Osteocyte (in vitro differentiated cells): ENCODE measurements at places on chromosomes 11 and 22. TPM values are rescaled to one million over a fixed set of nuclear protein-coding genes. Genes with fewer than 3 reads are reported as not detected.

- DNase-seq: no peak
- peaks cover 10% of the 10 kb centered on the region for H3K4me1 ChIP-seq
Observed at GRCh38 chr22:27068121-27068520, 410.7 kb downstream of the MIAT start.

DNA sequence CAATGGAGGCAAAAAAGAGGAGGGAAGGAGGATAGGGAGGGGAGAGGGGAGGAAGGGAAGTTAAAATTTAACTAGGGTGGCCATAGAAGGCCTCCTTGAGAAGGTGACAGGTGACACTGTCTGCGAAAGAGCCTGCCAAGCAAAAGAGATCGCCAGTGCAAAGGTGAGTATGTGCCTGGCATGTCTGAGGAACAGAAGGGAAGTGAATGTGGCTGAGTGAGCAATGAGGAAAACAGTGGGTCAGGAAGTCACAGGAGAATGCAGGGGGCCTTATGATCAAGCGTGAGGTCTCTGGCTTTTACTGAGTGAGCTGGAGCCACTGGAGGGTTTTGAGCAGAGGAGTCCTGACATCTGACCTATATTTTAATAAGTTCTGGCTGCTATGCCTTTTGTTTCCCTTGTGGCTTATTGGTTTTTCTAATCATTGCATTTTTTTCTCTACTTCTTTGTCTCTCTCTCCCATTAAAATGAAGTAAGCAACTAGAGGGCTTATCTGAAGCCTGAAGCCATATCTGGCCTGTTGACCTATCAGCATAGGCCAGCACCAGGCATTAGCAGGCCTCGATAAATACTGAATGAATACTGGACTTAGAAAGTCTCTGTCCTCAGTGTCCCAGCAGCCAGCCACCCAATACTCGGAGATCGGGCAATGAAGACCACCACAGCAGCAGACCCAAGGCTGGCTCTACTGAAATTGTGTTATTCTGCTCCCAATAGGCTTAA, 5.6 kb downstream of the AP1B1 start:
- H3K27me3 ChIP-seq: no peaks in the 10 kb centered on the region
- H3K36me3 ChIP-seq: peaks cover 4% of the 10 kb centered on the region
- DNase-seq: no peak
- no peak overlapping the region for H3K27ac ChIP-seq
- no peak overlapping the region for H3K4me3 ChIP-seq
- H3K4me1 ChIP-seq: peaks cover 22% of the 10 kb centered on the region

DNA sequence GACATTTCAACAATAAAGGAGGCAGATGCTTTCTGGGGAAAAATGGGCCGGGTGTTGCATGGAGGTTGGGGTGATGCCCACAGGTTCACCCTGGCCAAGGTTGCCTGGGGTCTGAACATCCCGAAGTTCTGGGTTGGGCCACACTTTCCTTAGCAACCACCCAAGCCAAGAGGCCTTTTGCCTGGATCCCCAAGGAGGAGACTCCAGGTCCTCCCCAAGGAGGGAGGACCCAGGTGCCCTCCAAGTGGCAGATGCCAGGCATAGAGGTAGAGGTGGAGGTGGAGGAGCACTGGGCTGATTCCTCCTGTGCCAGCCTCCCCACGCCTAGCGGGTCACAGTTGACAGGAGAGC, 1.2 kb downstream of the CYB5R3 start:
- H3K4me3 ChIP-seq: peak overlapping the region; percentile 91
- H3K36me3 ChIP-seq: peaks cover 4% of the 10 kb centered on the region
- H3K4me1 ChIP-seq: peaks cover 56% of the 10 kb centered on the region
- H3K27ac ChIP-seq: peak overlapping the region; percentile 96
- H3K27me3 ChIP-seq: no peaks in the 10 kb centered on the region

- H3K27ac ChIP-seq: peak overlapping the region; percentile 24
- H3K4me3 ChIP-seq: no peak overlapping the region
- H3K36me3 ChIP-seq: no peaks in the 10 kb centered on the region
- H3K27me3 ChIP-seq: peaks cover 5% of the 10 kb centered on the region
Observed at GRCh38 chr22:32644252-32645100, 157.0 kb upstream of the TIMP3 start.

- H3K4me1 ChIP-seq: no peaks in the 10 kb centered on the region
- no peak overlapping the region for H3K27ac ChIP-seq
- DNase-seq: peak; percentile 10
Observed at GRCh38 chr11:33195462-33196173, 34.3 kb upstream of the CSTF3 start.

GRCh38 chr11:10770626-10771254, 19.7 kb downstream of the CTR9 start:
- no peaks in the 10 kb centered on the region for H3K27me3 ChIP-seq
- no peak for DNase-seq
- no peak overlapping the region for H3K4me3 ChIP-seq
- H3K27ac ChIP-seq: no peak overlapping the region
- peaks cover 63% of the 10 kb centered on the region for H3K36me3 ChIP-seq
- H3K4me1 ChIP-seq: no peaks in the 10 kb centered on the region

DNA sequence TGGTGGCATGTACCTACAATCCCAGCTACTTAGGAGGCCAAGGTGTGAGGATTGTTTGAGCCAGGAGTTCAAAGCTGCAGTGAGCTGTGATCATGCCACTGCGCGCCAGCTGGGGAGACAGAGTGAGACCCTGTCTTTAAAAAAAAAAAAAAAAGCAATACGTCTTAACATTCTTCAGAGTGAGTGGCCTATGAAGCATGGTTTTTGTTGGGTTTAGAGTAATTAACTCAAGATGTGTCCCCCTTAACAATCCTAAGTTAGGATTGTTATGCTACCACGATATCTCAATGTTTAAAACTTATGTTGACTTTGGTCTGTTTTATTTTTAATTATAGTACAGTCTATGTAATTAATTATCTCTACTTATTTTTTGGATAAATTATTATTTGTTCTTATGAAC, 156.1 kb downstream of the HIPK3 start:
- H3K27ac ChIP-seq: no peak overlapping the region
- H3K4me1 ChIP-seq: peaks cover 10% of the 10 kb centered on the region
- H3K36me3 ChIP-seq: no peaks in the 10 kb centered on the region
- DNase-seq: no peak
- no peak overlapping the region for H3K4me3 ChIP-seq

DNA sequence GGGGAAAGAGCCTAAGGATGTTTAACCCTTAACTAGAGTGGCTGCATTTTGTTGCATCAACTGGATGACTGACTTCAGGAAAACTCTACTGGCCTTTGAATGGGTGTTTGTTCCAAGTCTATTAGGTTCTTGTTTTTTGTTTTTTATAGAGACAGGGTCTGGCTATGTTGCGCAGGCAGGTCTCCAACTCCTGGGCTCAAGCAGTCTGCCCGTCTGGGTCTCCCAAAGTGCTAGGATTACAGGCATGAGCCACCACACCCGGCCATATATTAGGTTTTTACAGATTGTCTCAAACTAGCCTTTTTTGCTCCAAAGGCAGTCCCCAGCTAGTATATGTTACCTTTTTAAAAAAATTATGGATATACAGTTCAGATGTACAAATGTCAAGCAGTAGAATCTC, 1.1 kb downstream of the SMARCB1 start:
- H3K27me3 ChIP-seq: no peaks in the 10 kb centered on the region
- peak overlapping the region; percentile 88 for H3K4me3 ChIP-seq
- H3K27ac ChIP-seq: peak overlapping the region; percentile 70
- H3K36me3 ChIP-seq: peaks cover under 1% of the 10 kb centered on the region
- no peak for DNase-seq
- H3K4me1 ChIP-seq: peaks cover 46% of the 10 kb centered on the region

Gene OR8G1
- total RNA-seq: not detected in 2 replicates

Gene DNAJB13
- total RNA-seq: not detected in 2 replicates

Gene KIF18A
- total RNA-seq: 3.9 and 4.2 TPM in 2 replicates

Gene PATE4
- total RNA-seq: not detected in 2 replicates
